Calu3 (cell line): ENCODE measurements at places on chromosomes 3 and 15. TPM values are rescaled to one million over a fixed set of nuclear protein-coding genes. Genes with fewer than 3 reads are reported as not detected.

CPNE9 gene
- not detected in 2 replicates for total RNA-seq

- no peaks in the 10 kb centered on the region for H3K27me3 ChIP-seq
- H3K4me1 ChIP-seq, result no peaks in the 10 kb centered on the region
- H3K4me3 ChIP-seq, result no peak overlapping the region
- no peak for DNase-seq
These were observed 906.9 kb downstream of the FHIT start for GRCh38 chr3:60344340-60344739.

DNA sequence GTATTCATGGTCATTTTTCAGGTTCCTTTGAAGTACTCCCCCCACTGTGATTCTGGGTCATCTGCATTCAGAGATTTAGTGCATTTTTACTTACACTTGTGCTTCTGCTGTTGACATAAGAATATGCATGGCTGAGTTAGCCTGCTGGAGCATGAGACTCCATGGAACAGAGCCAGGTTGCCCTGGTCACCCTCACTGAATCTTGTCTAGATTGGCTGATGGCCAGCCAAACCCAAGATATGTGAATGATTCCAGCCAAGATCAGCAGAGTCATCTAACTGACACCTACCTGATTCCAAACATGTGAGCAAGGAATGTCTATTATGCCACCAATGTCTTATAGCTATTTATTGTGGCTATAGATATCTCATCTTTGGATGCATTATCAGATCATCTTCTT is 25.1 kb downstream of the DTWD1 start:
- H3K4me3 ChIP-seq, result no peak overlapping the region
- H3K4me1 ChIP-seq, result no peaks in the 10 kb centered on the region
- H3K27ac ChIP-seq, result no peak overlapping the region
- no peak for DNase-seq
- no peaks in the 10 kb centered on the region for H3K27me3 ChIP-seq

- no peaks in the 10 kb centered on the region for H3K4me1 ChIP-seq
- H3K27ac ChIP-seq, result no peak overlapping the region
- DNase-seq, result peak; percentile 71
- peaks cover 14% of the 10 kb centered on the region for H3K27me3 ChIP-seq
- H3K36me3 ChIP-seq, result no peaks in the 10 kb centered on the region
These were observed 74.1 kb downstream of the LRTM1 start for GRCh38 chr3:54853573-54854404.

GRCh38 chr15:94584833-94585244 is 353.5 kb downstream of the MCTP2 start:
- no peak for DNase-seq
- H3K27ac ChIP-seq, result no peak overlapping the region
- H3K27me3 ChIP-seq, result no peaks in the 10 kb centered on the region
- no peak overlapping the region for H3K4me3 ChIP-seq
- H3K36me3 ChIP-seq, result no peaks in the 10 kb centered on the region
- no peaks in the 10 kb centered on the region for H3K4me1 ChIP-seq
